ENCODE measurements at places on chromosomes 6 and 20.

DNA sequence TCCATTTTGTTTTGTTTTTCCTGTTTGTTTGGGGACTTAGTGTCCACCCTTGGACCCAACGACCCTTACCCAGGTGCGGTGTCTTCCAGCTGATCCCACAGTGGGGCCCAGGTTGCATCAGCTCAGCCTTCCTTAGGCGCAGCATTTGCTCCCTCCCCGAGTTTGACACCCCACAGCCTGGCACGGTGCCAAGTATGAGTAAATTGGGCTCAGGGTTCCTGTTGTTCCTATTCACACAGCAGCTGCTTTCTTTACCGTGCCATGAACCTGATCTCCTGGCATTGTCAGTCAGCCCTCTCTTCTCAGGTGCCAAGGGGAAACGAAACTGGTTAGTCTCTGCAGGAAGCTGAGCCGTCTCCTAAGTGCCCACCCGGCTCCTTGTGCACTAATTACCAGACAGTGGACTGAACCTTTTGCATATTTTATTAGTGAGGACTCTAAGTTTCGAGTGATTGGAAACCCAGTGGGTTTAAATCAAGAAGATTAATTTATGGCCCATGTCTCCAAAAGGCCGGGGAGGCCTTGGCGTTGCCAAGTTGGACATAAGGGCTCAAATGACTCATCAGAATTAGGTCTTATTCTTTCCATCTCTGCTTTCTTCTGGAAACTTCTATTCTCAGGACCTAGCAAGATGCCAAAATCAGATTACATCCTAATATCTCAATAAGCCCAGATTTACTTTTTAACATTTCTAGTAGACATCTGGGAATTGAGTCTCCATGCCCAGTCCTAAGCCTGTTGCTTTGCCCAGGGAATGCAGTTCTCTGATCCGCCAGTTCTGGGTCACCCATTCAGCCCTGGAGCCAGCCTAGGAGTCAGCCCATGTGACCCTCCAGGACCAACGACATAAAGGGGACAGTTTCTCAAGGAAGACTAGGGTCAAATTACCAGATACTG is 68.8 kb downstream of the TSHZ2 start:
- DNase-seq, result peak; percentile 42

- no peak for DNase-seq
Measured at GRCh38 chr20:53402233-53403005, 191.2 kb downstream of the ZNF217 start.

- DNase-seq, result no peak
Measured at GRCh38 chr6:168320634-168321033, 1.1 kb upstream of the DACT2 start.

DNA sequence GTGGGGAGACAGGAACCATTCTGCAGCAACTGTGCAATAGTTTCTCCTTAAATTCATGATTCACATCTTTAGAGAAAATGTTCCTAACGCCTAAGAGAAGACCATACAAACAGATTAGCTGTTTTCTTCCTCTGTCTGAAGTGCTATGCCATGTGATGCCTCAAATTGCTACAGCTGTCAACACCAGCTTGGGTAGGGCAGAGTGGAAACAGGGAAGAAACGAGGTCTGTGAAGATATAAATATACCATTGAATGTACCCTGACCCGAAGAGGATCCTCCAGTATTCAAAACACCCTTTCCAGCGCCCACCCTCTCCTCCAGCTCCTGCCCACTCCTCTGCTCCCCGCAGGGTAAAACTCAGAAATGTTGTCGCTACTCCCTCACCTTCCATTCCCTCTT is 40.3 kb upstream of the PRND start:
- no peak for DNase-seq

GRCh38 chr6:15501826-15502445 is 160.9 kb downstream of the DTNBP1 start:
- peak; percentile 40 for DNase-seq

DNA sequence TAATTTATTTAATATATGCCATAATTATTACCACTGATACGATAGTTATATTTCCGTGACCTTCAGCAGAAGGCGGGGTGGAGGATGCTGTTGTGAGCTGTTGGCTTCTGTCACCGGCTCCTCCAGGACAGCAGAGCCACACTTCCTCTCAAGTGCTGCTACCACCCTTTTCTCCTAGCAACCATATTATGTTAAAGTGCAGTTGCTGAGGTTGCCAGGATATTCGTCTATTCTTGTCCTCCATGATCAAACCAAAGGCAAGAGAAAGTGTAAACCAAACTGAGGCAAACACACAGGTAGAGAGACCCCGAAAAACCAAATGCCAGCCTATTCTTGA is 27.8 kb downstream of the RGS17 start:
- DNase-seq, result no peak

GRCh38 chr6:164337024-164337924 is 922.8 kb downstream of the QKI start:
- no peak for DNase-seq

DNA sequence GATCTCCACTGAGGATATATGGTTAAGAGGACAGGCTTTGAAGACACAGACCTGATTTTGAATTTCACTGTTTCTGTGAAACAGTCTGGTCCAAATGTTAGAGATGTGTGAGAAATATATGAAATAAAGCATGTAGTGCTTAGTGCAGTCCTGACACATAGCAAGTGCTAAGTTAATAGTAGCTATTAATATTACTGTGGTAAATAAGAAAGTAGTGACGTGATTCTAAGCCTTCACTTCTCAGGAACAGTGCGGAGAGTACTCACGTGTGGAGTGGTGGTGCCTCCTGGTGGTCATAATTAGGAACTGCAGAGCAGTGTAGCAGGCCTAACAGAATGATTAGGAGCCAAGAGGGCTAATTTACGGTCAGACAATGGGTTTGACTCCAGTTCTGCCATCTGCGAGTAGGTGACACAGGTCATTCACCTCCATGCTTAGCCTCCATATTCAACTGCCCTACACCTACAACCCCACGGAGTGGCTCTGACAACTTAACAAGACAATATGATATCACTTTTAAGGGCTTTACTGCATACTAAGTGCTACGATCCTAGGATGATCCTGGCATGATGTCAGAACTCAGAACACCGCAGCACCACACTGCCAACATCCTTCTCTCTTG is 106.2 kb downstream of the JPH2 start:
- peak; percentile 62 for DNase-seq

- DNase-seq, result no peak
Measured at GRCh38 chr6:112259337-112259675, 4.9 kb upstream of the LAMA4 start.

- DNase-seq, result no peak
Measured at GRCh38 chr20:13765299-13765698, 19.4 kb downstream of the ESF1 start.

DNA sequence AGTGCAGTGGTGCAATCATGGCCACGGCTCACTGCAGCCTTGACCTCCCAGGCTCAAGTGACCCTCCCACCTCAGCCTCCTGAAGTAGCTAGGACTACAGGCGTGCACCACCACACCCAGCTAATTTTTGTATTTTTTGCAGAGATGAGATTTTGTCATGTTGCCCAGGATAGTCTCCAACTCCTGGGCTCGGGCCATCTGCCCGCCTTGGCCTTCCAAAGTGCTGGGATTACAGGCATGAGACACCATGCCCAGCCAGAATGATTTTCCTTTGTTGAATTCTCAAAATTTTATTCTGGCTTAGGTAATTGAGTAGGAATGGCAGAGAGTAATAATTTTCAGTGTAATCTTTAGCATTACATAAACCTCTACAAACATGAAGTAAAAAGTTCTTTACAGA is 37.1 kb downstream of the SLC16A10 start:
- DNase-seq, result no peak

- no peak for DNase-seq
Measured at GRCh38 chr6:38320358-38320757, 319.4 kb downstream of the BTBD9 start.

- DNase-seq, result no peak
Measured at GRCh38 chr6:40520678-40521077, 66.5 kb downstream of the LRFN2 start.

- peak; percentile 47 for DNase-seq
Measured at GRCh38 chr6:112145080-112145573, 57.7 kb downstream of the FAM229B start.

GRCh38 chr6:119832411-119832810 is 482.9 kb upstream of the MAN1A1 start:
- DNase-seq, result no peak

GRCh38 chr20:62908971-62909791 is 17.1 kb downstream of the DIDO1 start:
- DNase-seq, result no peak

GRCh38 chr6:105753207-105753606 is 332.9 kb upstream of the PRDM1 start:
- DNase-seq, result no peak

- no peak for DNase-seq
Measured at GRCh38 chr20:46530640-46531039, 17.3 kb upstream of the ZNF334 start.

DNA sequence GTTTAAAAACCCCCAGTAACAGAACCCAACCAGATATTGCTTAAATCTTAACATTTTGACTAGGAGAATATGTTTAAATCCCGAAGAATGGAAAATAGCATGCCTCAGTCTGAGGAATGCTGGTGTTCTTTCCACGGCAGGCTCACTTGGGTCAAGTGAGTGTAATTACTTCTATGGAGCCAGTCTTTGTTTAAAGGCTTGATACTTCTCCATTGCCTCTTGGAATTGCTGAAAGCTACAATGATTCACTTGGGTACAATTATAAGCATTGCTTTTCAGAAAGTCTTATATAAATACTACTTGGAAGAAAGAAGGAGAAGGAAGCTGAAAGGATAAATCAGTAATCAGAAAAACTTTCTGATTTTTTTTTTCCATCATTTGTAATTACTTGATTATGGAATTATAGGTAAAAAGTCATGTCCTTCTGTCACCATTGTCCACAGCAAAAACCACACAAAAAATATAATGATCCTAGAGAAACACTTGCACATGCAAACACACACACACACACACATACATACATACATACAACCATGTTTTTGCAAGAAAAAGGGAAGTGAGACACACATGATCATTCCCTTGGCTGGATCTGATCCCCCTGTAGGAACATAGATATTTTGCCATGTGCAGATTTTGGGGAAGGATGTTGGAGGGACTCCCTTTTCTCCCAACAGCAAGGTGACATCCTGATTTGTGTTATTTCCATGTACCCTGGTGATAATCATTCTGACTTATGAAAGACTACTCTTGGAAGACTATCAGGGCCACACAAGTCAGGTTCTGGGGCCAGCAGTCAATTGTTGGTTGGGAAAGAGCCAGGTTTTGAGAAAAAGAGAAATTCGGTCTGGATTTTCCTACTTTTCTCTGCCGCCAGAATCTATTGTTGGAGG is 396.0 kb upstream of the BTBD3 start:
- no peak for DNase-seq

GRCh38 chr6:39665861-39666260 is 59.3 kb downstream of the KIF6 start:
- DNase-seq, result no peak

DNA sequence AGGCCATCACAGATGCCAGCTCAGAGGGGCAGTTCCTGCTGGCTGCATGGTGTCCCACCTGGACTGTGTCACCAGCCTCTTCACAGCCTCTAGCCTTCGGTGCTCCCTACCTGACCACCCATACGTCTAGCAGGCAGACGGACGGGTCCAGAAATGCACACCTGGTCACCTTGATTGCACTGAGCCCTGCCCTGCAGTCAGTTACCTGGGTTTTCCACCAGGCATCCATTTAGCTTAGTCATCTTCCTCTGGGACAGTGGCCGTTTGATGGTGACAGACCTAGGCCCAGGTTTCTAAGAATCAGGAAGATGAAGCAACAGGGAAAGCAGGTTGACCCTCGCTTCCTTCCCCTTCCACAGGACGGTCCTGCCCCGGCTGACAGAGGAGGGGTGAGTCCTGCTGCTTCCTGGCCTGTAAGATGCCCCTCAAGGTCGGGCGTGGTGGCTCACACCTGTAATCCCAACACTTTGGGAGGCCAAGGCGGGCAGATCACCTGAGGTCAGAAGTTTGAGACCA is 9.8 kb upstream of the BPI start:
- DNase-seq, result no peak

- no peak for DNase-seq
Measured at GRCh38 chr20:61531553-61532345, 279.7 kb downstream of the CDH4 start.

DNA sequence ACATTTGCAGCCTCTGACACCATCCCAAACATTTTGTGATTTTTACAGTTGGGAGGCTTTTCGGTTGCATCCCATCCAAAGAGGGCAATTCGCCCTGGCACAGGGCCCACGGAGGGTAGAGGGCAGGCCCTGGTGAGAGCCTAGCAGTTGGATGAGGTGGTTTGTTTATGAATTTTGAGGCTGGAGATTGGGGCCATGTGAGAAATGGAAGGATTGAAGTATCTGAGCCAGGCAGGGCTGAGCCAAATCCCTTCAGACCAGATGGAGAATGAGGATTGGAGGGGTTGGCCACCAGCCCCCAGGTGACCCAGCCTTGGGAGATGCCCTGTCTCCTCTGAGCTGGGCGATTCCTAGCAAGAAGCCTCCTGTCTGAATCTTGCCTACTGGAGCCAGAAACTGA is 52.6 kb upstream of the CCDC167 start:
- DNase-seq, result no peak

- DNase-seq, result no peak
Measured at GRCh38 chr6:125809570-125810170, 18.9 kb downstream of the NCOA7 start.

GRCh38 chr6:55410674-55411073 is 83.4 kb downstream of the GFRAL start:
- no peak for DNase-seq

DNA sequence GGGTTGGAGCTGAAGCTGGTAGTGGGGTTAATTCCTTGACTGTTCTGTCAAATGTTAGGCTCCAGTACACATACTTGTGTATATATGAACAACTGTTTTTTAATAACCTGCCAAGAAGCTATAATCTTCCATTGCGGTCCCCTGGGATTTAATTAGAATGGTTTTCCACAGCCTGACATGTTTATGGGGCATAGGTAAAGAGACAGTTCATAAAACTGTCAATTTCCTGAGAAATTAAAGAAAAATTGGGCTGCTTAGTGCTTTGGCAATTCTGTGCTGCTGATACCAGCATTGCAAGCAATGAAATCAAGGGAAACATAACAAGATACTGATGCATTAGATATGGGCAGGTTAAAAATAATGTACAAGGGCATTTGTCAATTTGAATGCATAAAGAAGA is 314.1 kb upstream of the SLC35B3 start:
- no peak for DNase-seq

Data from dermis microvascular lymphatic vessel endothelial cell (primary cell).